CD14-positive monocyte (primary cell): ENCODE measurements at places on chromosomes 11 and 22.
A peak's percentile ranks its signal among the peaks of the same experiment; 100 is the strongest.

DNA sequence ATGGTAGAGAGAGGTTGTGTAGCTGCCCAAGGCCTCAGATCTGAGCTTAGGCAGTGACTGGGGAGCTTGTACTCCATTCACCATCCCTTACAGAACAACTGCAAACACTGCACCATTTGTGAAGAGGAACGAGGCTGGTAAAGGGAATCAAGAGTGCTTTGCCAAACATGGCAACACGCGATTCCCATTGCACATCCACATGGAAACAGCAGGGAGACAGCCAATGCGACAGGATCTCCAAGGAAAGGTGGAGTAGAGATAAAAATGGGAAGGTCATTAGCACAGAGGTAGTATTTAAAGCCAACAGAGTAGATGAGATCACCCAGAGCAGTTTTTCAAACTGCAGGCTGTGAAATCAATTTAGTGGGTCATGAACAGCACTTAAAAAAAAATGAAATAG, 42.0 kb downstream of the TCF20 start:
- DNase-seq: no peak

- no peak for DNase-seq
These were observed 48.9 kb upstream of the CDON start for GRCh38 chr11:126111458-126112116.

- DNase-seq: no peak
These were observed 243.4 kb downstream of the NXPE2 start for GRCh38 chr11:114921697-114922096.

DNA sequence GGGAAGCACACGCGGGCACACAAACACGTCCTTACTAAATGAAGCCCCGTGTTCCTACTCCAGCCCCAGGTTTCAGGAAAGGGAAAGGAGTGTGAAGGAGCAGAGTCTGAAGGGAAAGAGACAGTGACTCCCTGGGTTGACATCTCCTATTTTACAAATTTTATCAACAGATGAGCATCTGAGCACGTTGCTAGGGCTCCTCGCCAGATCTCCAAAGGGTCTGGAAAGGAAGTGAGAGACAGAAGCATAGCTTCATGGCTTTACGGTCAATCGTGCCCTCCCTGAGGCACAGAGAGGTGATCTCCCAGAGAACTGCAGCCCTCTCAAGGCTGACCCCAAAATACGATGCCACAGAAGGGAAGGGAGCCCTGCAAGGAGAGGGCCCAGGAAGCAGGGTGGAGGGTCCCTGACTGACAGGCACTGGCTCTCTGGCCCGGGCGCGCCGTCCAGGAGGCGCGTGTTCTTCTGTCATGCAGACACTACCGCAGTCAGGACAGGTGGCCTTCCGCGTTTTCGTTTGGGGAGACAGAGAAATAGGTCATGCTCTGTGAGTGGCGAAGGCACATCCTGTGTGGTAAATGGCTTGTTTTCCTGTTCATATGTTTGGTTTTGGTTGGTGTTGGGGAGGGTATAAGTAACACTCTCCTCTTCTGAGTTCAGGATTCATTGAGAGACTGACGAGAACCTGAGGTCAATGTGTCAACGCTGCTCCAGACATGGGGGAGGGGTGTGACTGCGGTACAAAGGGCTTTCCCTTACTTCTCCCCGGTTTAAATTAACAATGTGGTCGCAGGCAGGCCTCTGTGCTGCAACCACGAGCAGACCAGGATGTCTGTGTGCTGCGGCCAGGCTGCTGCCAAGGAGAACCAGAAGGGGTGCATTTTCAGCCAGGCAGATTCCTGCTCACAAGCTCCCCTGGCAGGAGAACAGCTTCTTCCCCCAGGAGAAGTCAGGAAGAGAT, 813.3 kb downstream of the OPCML start:
- DNase-seq: no peak

DNA sequence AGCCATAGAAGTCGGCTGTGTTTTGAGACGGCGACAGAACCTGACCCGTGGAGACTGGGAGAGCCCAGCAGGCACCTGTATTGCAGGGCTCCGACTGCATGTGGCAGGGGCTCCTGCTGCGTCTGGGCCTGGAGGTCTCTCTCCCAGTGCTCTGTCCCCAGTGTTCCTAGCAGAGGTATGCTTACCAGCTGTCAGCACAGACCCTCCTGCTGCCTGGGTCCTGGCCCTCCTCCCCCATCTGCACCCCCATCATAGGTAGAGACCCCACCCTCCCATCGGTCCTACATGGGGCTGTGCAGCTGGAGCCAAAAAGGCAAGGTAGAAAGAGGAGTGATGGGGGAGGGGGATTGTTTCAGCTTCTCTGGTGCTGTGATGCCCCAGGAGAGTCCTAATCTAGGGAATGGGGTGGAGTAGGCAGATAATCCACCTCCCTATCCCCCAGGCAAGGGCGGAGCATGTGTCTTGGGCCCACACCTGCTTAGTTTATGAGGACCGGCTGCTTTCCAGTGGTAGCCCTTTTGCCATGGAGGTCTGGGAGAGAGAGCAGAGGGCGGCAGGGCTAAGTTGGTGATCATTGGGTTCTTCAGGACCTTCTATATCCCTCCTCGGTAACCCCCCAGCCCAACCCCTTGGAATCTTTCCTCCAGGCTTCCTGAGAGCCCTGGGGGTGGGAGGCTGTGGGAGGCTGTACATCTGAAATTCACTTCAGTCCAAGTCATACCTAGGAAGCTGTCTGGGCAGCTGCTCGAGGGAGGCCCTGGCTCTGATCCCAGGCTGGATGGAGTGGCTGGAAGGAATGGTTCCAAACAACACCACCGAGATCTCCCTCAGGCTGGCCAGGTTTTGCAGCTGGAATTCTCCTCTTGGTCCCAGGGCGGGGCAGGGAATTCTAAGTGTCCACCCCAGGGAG, 5.3 kb downstream of the SLC7A4 start:
- no peak for DNase-seq

DNA sequence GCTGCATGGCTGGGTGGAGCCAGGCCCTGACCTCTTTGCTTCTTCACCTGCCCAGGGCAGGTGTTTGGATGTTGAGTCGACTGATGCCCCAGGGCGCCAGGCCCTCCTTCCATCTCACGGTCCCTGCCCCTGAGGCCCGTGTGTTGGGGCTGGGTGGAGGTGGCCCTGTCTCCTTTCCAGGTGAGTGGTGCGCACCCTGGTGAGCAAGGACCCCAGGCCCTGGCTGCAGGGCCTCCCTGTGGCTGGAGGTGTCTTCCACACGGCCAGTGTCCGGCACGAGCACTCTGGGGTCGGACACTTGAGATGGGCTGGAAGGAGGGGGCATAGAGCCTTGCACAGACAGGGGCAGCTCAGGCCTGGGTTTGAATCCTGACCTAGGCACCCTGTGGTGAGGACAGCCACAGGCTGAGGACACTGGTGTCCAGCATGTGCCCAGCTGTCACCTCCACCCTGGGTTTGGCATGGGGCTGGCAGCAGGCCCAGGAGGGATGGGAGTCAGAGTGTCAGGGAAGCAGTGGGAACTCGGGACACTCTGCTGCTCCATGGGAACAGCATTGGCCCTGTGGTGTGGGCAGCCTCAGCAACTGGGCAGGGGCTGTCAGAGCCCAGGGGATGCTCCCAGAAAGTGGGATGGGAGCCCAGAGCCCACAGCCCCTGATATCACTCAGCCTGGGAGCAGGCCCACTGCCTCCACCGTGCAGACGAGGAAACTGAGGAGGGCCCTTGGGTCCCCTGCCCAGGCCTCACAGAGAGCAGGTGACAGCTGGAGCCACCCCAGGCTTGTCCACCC, 37.1 kb upstream of the CCDC188 start:
- DNase-seq: no peak

- no peak for DNase-seq
These were observed 74.2 kb downstream of the DGCR2 start for GRCh38 chr22:19047993-19048392.

GRCh38 chr11:99968336-99968735, 718.8 kb upstream of the ARHGAP42 start:
- DNase-seq: no peak

DNA sequence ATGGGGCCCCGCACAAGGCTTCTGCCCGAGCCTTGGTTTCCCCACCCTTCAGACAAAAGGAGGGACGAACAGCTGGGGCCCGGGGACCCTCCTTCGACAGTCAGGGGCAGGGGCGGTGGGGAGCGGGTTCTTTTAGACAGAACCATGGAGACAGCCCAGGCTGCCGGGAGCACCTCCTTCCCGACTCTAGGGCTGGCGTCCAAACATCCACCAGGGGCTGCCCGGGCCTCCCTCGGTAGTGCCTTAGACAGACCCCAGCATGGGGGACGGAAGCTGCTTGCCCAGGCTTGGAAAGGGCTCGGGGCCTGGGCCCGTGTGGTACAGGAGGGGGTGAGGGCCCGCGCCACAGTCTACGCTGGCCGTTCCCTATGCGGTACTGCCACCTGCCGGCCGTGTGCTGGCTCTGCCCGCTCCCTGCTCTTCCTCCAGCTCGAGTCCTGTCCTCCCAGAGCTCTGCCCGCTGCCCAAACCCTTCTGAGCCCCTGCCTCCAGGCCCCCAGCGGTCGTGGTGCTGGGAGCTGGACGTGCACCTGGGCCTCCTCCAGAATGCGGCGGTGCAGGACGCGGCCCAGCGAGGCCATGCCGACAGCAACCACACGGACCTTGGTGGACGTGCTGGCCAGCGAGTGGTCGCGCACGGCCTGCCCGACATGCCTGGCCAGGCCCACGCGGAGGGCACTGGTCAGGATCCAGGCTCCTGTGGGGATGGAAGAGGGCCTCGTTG, 20.1 kb downstream of the TSSC4 start:
- DNase-seq: peak; percentile 79

- DNase-seq: no peak
These were observed 40.9 kb downstream of the ATG13 start for GRCh38 chr11:46658259-46658658.

- DNase-seq: no peak
These were observed 17.4 kb upstream of the TMEM121B start for GRCh38 chr22:17138513-17138912.

DNA sequence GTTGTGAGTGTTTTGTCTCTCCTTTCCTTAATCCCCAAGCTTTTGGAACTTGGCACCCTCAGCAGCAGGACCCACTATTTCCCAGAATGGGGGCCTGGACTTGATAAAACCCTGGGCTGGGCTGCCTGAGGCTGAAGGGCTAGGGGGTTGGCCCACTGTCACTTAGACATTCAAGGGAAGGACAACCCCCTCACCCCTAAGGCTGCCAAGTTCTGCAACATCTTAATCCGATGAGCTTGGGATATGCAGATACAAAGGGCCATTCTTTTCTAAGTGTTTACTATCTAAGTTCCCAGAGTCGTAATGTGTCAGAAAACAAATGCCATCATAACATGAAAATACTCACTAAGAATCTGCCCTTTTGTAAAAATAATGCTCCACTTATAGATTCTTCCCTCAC, 42.9 kb downstream of the IRAG1 start:
- DNase-seq: no peak

GRCh38 chr11:83609191-83609590, 323.0 kb upstream of the CCDC90B start:
- no peak for DNase-seq

DNA sequence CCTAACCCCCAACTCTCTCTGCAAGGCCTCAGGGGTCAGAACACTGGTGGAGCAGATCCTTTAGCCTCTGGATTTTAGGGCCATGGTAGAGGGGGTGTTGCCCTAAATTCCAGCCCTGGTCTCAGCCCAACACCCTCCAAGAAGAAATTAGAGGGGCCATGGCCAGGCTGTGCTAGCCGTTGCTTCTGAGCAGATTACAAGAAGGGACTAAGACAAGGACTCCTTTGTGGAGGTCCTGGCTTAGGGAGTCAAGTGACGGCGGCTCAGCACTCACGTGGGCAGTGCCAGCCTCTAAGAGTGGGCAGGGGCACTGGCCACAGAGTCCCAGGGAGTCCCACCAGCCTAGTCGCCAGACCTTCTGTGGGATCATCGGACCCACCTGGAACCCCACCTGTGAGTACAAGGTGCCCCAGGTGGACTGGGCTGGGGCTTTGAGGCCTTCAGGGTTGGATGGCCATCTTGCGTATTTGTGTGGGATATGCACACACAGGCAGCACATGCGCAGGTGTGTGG, at the start of gene BEST1:
Gene BEST1, plus strand, starts transcription at position 317 of the 513 bp plus-strand sequence. CDS start 1,456 bp downstream, outside the sequence.
- no peak for DNase-seq

DNA sequence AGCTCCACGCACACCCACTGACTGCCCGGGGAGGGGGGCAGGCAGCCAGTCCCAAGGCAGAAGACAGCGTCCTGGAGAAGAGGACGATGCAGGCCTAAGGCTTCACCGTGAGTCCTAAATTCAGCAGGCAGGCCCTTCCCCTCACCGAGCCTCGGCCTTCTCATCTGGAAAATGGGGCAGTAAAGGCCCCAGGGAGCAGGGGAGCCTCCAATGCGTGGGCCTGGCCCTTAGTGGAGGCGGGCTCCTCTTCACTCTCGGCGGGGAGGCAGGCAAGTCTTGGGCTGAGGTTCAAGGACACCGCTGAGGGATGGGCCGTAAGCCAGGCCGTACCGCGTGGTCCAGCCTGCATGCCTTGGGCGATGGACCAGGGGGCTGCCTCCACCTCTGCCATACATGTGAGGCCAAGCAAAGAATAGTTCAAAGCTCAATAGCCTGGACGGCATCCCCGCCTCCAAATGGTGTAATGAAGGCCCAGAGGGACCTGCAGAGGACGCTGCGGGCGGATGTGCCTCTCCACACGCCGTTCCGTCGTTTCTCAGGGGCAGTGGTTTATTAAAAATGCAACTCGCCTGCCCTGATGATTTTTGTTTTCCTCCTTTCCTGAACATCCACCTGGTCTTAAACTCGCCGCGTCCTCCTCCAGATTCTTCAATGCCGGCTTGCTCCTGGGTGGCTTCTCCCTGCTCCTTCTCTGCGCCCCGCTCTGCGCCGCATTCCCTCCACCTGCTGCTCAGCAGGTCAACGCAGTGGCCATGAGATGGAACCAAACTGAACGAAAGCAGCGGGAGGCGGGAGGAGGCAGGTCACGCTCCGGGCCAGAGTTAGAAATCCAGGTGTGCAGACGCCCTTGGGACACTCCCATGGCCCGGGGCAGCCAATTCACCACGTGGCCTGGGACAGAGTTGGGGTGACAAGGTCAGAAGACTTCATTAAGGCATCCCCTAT, 627.8 kb downstream of the TBC1D22A start:
- DNase-seq: no peak

DNA sequence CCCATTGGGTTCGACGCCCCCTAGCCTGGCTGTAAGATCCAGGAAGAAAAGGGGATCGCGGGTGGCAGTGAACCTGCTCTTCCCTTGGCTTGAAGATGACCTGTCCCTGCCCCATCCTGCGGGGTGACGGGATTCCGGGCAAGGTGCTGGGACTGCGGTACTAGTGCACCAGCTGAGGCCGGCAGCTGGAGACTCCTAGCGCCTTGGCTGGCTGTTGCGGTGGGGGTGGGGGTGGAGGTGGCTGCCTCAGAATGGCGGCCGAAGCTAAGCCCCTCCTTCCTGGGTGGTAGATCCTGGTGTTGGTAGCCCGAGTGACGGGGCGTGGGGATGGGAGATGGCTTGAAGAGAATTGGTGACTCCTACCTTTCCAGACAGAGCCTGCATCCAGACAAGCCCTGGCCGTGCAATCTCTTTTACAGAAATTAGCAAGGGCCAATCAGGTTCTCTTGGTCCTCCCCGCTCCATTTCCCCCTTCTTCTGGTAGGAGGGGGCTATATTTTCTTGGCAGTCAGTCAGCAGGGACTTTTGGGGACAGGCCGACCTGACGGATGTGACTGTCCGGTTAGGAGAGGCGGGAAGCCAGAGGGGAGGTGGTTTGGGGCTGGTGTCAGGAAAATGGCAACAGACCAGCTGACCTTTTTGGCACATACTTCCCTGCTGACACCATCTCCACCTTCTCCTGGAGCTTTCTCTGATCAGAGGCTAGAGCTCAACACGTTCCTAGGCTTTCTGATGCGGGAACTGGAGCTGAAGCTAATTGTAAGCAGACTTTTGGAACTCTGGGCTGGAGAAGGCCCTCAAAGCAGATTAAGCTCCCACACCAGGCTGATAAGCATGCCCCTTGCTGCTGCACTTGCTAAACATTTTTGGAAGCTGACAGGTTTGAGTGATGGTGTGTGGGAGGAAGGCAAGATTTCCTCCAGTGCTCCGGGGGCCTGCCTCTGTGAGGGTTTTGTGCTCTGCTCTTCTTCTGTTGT, 2.0 kb downstream of the NAV2 start:
- DNase-seq: no peak

GRCh38 chr22:24053481-24054226, 42.5 kb downstream of the CABIN1 start:
- DNase-seq: no peak
